ENCODE measurements at places on chromosomes 2 and 18. TPM values are rescaled to one million over a fixed set of nuclear protein-coding genes. Genes with fewer than 3 reads are reported as not detected.

The HMSD gene
- not detected for total RNA-seq

The CCDC68 gene
- total RNA-seq: under 0.01 TPM

The GCG gene
- not detected for total RNA-seq

The SULT1C2 gene
- total RNA-seq: under 0.01 TPM

The RGPD3 gene
- total RNA-seq: under 0.01 TPM

The ZFP36L2 gene
- total RNA-seq: 11.3 TPM

The ZNF532 gene
- 29.3 TPM for total RNA-seq

The GAL3ST2 gene
- 0.09 TPM for total RNA-seq

The FOXI3 gene
- total RNA-seq: not detected

The REEP1 gene
- not detected for total RNA-seq

The UNC80 gene
- not detected for total RNA-seq

The CAPN14 gene
- 0.16 TPM for total RNA-seq

The CXCR1 gene
- total RNA-seq: not detected

The GRHL1 gene
- total RNA-seq: 0.52 TPM

The HOXD11 gene
- total RNA-seq: not detected

The TNS1 gene
- 88.8 TPM for total RNA-seq

The SAG gene
- not detected for total RNA-seq

The ELOA2 gene
- total RNA-seq: not detected

The CAVIN2 gene
- total RNA-seq: 25.4 TPM

The PLEK gene
- not detected for total RNA-seq

The MAPK4 gene
- total RNA-seq: not detected

The IL1RN gene
- total RNA-seq: 0.16 TPM

The DPYSL5 gene
- not detected for total RNA-seq

The ACOXL gene
- total RNA-seq: not detected

The TRIM43 gene
- total RNA-seq: not detected

The OSR1 gene
- total RNA-seq: 9.7 TPM
